ENCODE measurements at places on chromosomes 6 and 20.

GRCh38 chr6:82385102-82385501, 21.5 kb downstream of the TPBG start:
- ATAC-seq = no peak

GRCh38 chr20:51729771-51730170, 38.4 kb downstream of the ATP9A start:
- ATAC-seq = no peak

- no peak for ATAC-seq
These were observed 109.7 kb upstream of the NAA20 start for GRCh38 chr20:19907326-19908056.

DNA sequence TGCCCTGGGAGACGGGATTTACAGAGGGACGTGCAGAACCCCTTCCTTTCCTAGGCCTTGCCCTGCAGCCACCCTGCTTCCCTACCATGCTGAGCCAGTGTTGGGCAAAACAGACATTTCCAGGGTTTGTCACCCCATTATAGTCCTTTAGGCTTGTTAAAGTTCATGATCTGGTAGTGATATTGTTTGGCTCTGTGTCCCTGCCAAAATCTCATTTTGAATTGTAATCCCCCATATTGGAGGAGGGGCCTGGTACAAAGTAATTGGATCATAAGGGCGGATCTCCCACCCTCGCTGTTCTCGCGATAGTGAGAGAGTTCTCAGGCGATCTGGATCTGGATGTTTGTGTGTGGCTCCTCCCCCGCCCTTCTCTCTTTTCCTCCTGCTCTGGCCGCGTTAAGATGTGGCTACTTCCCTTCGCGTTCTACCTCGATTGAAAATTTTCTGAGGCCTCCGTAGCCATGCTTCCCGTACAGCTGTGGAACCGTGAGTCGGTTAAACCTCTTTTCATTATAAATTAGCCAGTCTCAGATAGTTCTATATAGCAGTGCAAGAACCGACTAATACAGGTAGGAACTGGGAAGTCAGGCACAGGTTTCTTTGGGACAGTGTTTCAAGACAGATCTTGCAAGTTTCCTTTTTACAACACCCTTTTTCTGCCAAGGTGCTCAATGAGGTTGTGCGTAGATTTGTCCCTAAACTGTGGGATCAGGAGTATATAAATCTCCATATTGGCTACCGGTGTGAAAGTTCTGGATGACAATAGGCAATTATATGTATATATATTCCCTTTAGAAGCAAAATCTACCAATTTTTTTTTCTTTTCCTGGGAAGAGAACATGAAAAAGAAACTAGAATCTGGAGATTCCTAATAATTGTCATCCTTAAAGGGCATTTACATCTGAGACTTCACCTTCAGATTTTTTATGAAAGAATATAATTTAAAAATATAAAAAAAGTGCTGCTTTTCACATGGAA, 152.1 kb downstream of the SAMD5 start:
- no peak for ATAC-seq

GRCh38 chr6:12422848-12423247, 132.7 kb downstream of the EDN1 start:
- no peak for ATAC-seq

- ATAC-seq = no peak
These were observed 20.1 kb upstream of the EMILIN3 start for GRCh38 chr20:41386502-41387427.

DNA sequence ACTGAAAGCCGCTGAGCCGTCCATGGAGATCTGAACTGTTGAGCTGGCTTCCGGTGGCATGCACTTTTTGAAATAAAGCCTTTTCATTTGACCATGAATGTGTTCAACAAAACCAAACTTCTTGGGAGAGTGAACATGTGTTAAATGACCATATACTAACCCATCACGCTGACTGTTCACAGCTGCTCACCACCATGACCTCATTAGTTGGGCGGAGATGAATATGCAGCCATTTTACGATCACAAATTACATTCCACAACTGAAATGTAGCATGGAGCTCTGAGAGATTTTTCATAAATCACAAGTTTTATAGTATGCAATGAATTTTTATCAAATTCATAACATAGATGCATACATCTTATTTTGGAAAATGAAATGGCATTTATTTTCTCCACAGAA, 4.2 kb downstream of the RAMACL start:
- no peak for ATAC-seq

- no peak for ATAC-seq
These were observed 505.7 kb downstream of the CDKAL1 start for GRCh38 chr6:21039926-21040325.

DNA sequence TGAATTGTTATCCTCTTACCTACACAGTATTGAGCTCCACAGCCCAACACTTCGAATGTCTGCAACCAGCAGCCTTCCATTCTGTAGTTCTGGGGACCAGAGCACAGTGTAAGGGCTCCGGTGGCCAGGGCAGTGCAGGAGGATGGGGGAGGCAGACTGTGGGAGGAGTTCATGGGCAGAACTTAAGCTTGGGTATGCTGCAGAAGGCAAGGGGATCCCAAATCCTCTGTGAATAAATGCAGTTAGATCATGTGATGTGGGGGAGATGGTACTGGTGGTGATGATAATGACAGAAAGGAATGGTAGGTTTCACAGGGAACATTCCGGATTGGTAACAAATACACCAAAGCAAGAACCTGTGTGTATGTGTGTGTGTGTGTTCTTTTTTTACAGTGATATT, 26.5 kb upstream of the CNKSR3 start:
- no peak for ATAC-seq

- ATAC-seq = no peak
These were observed 2.5 kb downstream of the CCR6 start for GRCh38 chr6:167125410-167125809.

GRCh38 chr6:41634657-41635056, 3.6 kb upstream of the MDFI start:
- no peak for ATAC-seq

GRCh38 chr6:155968921-155969320, 513.3 kb upstream of the NOX3 start:
- ATAC-seq = no peak

GRCh38 chr20:7843613-7844012, 96.6 kb downstream of the HAO1 start:
- ATAC-seq = no peak

- ATAC-seq = no peak
These were observed 988.7 kb downstream of the KIF16B start for GRCh38 chr20:15584507-15584906.

DNA sequence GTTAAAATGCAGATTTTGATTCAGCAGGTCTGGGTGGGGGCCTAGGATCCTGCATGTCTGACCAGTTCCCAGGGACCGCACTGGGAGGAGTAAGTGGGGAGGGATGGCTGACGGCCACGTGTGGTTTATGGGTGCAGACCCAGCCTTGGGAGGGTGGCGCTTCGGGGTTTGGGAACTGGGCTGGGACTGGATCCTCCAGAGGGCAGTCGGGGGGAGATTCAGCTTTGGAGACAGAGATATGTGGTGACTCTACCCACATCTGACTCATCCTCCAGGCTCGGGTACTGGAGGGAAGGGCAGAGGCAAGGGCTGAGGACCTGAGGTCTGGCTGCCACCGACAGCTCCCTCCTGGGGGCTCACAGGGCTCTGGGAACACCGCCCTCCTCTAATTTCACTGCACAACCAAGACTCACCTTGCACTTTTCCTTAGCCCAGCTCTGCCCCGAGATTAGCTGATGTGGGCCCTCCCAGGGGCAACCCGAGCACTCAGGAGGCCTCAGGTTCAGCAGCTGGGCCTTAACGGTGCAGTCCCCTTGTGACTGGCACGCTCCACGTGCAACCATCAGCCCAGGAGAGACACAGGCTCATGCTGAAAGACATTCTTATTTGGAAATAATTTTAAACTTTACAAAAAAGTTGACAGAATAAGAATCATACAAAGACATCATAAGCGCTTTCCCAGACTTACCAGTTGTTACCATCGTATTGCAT, 172.8 kb upstream of the PMEPA1 start:
- no peak for ATAC-seq

DNA sequence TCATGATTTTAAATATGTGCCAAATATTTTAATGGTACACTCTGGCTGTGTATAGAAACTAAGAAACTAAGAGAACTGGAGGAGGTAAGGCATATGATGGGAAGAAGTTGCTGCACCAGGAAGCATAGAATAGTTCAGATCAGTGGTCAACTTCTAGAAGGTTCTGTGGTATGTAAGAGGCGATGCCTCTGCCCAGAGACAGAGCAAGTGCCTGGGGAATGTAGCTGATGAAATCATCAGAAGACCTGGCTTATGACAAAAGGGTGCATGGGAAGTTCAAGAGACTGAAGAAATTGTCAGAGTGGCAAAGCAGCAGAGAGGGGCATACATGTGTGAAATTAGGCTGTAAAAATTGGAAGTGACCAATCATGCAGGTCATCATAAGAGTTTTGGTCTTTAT, 580.8 kb downstream of the BMP2 start:
- no peak for ATAC-seq

DNA sequence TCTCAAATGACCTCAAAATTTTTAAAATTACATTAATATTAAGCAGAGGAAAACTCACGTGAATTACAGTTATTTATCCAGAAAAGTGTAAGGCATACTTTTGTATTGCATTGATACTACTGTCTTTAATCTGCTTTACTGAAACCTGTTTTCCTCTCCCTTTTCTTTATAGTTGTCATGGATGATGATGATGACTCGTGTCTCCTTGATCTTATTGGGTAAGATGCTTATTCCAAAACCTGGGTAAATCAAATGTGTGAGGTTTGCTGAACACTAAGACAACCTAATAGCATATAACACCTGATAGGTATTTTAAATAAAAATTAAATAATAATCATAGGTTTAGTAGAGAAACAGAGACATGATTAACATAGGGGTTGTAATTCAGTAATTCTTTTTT, 40.0 kb downstream of the BICRAL start:
- no peak for ATAC-seq

Data from activated CD4-positive, CD25-positive, alpha-beta regulatory T cell treated with anti-CD3 and anti-CD28 coated beads, Interleukin-2, amount 50 U/mL, for 24 hours (primary cell).